ENCODE measurements at places on chromosomes 3 and 15.
A peak's percentile ranks its signal among the peaks of the same experiment; 100 is the strongest.

- DNase-seq = no peak
Observed at GRCh38 chr15:78429477-78429876, 8.5 kb upstream of the IREB2 start.

DNA sequence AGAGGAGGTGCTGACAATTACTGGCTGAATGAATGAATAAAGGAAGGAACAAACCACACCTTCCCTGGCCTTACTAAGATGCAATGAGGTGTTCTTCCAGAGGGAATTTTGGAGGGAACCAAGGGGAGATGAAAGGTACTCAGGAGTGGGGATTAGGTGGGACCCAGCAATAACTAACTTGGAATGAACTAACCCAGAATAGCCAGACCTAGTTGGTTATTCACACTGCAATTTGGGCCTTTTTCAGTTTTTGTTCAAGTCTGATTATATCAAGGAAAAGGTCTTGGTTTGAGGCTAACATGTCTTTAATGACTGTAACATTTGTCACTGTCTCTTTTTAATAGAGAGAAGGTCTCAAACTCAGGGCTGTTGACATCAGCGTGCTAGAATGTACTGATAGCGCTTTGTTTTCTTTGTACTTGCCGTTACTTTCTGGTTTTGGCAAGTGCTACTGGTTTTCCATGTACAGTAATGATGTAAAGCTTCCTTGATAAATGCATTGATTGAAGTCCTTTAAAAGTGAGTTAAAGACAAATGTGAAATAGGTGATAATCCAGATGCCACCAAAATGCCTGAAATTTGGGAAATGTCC lies 3.2 kb upstream of the PLXND1 start:
- peak; percentile 63 for DNase-seq

DNA sequence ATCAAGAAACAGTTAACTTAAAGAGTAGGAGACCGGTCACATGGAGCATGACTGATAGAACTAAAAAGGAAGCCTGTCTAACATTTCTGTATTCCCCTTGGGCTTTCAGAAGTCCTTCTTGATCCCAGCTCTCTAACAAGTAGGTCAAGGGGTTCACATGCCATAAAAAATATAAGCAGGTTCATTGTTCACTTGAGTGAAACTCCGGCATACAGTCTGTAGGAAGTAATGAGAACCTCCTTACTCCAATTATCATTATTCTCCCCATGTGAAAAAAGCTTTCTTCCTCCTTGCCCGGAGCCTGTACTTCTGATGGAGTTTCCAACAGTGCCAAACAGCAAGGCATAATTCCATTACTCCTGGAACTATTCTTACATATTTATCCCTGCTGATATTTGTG lies 242.8 kb upstream of the CNTN4 start:
- no peak for DNase-seq

GRCh38 chr3:73573204-73573603 lies 51.5 kb downstream of the PDZRN3 start:
- no peak for DNase-seq

DNA sequence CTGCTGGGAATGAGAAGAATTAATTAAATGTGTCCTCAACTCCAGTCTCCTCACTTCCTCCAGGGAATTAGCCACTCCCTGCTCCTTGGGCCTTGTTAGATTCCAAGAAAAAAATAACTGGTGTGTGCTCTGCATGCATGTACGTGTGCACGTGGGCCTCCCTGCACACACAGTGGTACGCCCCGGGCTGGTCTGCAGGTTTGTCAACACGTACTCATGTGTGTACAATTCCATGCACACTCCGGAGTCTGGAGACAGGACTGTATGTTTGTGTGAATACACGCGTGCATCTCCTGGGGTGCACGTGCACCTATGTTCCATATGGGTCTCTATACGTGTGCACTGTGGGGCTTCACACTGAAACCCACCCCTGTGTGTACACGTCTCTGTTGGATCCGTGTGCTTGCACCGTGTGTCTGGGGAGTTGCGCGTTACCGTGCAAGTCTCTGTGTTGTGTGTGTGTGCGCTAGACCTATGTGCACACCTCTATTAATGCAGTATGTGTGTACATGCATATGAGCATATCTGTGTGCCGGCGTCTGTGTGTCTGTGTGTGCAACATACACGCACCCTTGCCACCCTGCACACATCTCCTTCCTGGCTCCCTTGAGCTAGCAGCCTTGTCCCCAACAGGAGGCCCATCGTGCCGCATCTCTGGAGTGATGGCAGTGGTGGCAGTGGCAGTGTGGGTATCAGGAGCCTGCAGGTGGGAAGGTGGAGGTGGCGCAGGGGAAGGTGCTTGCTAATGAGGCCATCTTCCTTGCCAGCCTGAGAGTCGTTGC lies 210.1 kb downstream of the TBC1D2B start:
- no peak for DNase-seq

DNA sequence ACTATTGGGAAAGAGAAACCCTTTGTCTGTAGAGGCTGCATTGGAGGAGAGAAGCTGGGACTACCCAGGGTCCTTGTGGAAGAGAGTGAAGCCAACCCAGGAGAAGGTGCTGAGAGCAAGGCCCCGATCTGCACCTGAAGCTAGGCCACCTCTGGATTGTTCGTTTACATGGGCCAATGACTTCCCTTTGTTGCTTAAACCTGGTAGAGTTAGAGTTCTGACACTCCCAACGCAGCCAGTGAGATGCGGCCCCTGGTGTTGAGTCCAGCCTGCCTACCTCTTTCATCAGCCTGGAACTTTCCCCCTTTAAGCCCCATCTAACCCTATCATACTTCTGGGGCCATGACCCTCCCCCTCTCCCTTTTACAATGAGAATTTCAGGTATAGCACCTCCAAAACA lies 30.8 kb downstream of the CCDC13 start:
- DNase-seq = no peak

GRCh38 chr3:31407665-31408064 lies 125.1 kb upstream of the STT3B start:
- DNase-seq = peak; percentile 26

DNA sequence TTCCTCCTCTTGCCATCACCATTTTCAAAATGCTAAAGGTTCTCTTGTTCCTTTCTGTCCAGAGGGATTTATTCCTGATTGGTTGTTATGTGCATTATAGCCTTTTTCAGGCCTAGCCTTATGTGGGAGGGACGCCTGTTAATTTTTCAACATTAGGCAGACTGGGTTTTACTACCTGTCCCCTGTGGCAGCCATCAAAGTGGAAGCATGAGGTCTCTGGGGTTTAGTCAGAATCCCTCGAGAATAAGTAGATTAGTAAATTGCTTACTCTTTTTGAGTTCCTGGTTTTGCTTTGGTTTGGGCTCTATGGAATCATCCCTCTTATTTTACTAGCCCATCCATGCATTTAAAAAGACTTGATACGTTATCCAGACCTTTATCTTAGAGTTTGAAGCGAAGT lies 32.4 kb downstream of the PAK2 start:
- DNase-seq = no peak

DNA sequence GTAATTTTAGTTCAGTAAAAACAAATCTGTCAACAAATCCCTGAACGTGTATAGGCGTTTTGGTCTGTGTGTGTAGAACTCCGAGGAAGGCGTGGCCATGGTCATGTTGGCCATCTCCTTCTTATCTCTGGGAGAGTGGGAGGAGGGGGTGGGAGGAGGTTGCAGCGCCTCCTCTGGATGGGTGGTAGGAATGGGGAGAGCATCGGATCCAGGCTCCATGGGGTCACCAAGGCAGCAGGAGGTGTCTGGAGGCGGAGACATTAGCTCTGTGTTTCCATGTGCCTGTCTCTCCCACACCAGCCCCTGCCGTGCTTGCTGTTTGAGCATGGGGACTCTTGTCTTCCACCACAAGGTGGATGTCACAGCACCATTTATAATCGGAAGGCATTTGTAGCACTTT lies 34.5 kb upstream of the TRPM1 start:
- DNase-seq = no peak

DNA sequence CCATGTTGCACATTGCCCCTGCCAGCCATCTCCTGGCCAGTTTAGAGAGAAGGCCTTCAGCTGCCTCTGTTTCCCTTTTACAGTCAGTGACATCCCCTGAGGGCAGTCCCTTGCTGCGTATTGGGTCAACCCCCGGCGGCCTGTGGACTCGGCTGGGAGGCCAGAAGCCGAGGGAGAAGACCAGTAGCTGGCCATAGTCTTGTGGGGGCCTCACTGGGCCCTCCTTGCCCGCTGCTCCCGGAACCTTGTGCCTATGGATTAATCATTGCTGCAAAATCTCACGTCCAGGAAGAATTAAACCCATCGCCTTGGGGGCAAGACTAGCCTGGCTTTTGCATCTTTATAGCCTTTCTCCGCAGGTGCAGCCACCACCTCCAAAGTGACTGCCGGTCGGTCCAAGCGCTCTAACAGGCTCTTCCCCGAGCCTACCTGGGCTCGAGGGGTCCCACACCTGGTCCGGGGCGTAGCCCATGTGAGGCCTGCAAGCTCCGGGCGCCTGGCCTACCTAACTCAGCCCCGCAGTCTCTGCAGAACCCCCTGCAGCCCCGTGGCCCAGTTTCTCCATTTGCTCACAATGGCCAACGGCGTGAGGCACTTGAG lies 870 bp upstream of the CHAC1 start:
- DNase-seq = no peak

All from EL (cell line).